Aorta (tissue), 5 donors: ENCODE measurements at places on chromosomes 1 and 21. TPM values are rescaled to one million over a fixed set of nuclear protein-coding genes. Genes with fewer than 3 reads are reported as not detected.

DNA sequence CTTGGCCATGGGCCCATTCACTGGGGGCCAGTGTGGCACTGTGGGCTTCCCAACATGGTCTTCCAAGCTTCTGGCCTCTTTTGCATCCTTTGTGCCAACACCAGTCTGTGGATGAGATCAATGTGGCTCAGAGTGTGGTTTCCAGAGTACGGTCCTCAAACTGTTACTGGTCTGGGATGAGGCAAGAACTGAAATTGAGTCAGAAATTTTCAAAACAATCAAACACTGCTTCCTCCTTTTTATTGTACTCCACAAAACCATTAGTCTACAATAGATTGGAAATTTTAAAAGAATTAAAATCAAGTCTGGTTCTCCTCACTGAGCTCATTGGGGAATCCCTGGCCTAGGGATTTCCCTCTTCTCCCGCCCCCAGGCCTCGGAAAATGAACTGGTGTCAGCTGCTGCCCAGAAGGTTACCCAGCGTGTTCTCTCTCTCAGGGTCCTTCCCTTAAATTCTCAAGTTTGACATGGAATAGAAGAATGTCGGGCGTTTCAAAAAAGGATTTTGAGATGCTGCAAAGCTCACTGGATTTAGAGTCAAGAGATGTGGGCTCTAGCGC lies 222.0 kb downstream of the SDCCAG8 start:
- H3K4me3 ChIP-seq = no peak overlapping the region
- H3K27me3 ChIP-seq = no peaks in the 10 kb centered on the region
- no peak for DNase-seq
- H3K27ac ChIP-seq = no peak overlapping the region
- no peaks in the 10 kb centered on the region for H3K4me1 ChIP-seq
- H3K36me3 ChIP-seq = no peaks in the 10 kb centered on the region

Gene SH2D2A
- 2.7 TPM for total RNA-seq

DNA sequence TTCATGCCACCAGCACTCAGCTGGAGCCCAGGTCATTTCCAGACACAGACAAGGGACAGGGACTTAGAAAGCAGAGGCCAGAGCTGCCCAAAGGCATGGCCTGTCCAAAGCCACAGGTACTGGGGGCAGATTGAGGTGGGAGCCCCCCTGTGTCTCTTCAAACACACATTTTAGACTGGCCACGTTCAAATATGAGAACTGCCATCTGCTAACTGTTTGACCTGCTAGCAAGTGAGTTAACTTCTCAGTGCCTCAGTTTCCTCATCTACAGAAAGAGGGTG lies 862 bp upstream of the LEFTY2 start:
- no peaks in the 10 kb centered on the region for H3K36me3 ChIP-seq
- H3K4me1 ChIP-seq = no peaks in the 10 kb centered on the region
- no peak overlapping the region for H3K27ac ChIP-seq
- no peak overlapping the region for H3K4me3 ChIP-seq

DNA sequence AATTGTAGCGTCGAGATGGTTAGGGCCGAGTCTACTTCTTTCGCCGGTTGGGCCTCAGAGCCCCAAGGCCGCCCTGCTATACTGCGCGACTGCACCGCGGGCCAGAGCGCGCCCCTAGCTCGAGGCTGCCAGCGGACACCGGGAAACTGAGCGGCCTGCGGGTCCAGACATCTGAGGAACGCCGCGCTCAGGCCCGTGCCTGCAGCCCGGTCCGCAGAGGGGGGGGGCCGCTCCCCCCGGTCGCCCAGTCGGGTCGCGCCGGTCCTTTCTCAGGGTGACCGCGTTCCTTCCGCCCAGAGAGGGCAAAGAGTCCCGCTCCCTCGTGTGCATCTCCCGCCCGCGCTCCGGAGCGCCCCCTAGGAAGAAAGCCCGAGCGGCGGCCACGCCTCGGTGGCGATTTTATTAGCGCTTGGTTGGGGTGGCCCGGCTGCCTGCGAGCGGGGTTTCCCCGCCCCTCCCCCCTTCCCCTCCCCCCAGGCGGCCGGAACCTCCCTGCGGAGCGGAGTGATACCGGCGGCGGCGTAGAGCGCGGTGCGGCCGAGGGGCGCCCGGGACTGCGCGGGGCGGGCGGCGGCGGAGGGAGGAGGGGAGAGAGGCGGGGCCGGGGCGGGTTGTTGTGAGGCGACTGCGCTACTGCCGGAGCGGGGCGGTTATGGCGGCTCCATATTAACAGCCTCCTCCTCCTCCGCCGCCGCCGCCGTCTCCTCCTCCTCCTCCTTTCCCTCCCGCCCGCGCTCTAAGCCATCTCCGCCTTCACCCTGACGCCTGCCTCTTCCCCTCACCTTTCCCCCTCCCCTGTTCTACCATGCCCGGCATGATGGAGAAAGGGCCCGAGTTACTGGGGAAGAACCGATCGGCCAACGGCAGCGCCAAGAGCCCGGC lies at the start of gene RCOR3:
Gene RCOR3 (plus strand): TSS at position 611 of the 882 bp plus-strand sequence. CDS start 195 bp downstream, at position 806.
- H3K27ac ChIP-seq = peak within 1 kb of the TSS; percentile 95
- peaks cover 8% of the 10 kb centered on the region for H3K4me1 ChIP-seq
- H3K4me3 ChIP-seq = peak within 1 kb of the TSS; percentile 87
- H3K36me3 ChIP-seq = no peaks in the 10 kb centered on the region
- no peaks in the 10 kb centered on the region for H3K27me3 ChIP-seq
- DNase-seq = peak; percentile 97

Gene LEMD1
- total RNA-seq = not detected

DNA sequence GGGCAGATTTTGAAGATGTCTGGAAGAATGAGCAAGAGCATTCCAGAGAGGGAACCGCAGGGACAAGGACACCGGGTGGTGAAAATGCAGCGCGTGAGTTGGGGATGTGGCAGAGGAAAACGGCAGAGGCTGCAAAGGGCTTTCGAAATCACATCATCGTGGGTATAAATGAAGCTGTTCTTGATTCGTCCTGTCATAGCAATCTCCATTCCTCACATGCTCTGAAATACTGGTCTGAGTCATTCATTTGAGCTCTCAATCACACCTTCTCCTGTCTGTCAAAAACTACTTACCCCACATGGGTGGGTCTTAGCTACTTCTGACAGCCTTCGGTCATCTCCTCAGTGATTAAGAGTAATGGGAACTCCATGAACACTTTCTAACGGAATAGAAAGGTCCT lies 81.5 kb downstream of the ERG start:
- H3K27ac ChIP-seq = no peak overlapping the region
- H3K27me3 ChIP-seq = no peaks in the 10 kb centered on the region
- H3K36me3 ChIP-seq = no peaks in the 10 kb centered on the region
- no peak for DNase-seq
- H3K4me1 ChIP-seq = peaks cover 4% of the 10 kb centered on the region

DNA sequence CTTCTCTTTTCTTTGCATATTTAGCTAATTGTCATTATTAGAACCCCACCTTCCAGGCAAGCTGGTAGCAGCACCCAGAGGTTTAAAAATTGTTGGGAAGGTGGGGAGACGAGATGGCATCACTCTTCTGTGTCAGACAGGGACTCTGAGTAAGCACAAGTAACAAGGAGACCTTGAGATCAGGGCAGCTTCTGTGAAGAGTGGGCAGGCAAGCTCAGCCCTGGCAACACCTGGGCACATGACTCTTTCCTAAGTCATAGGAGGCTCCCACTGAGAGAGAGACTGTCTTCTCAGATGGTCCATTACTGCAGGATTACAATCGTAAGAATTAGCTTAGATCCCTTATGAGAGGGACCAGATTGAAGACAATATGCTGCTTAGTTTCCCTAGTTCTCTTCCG lies 183.5 kb downstream of the BRINP2 start:
- H3K4me1 ChIP-seq = no peaks in the 10 kb centered on the region
- no peak overlapping the region for H3K27ac ChIP-seq
- H3K27me3 ChIP-seq = no peaks in the 10 kb centered on the region
- no peaks in the 10 kb centered on the region for H3K36me3 ChIP-seq

GRCh38 chr1:93537396-93537795 lies 89.5 kb downstream of the FNBP1L start:
- H3K27ac ChIP-seq = no peak overlapping the region
- no peaks in the 10 kb centered on the region for H3K4me1 ChIP-seq
- H3K27me3 ChIP-seq = no peaks in the 10 kb centered on the region
- H3K4me3 ChIP-seq = no peak overlapping the region
- no peaks in the 10 kb centered on the region for H3K36me3 ChIP-seq

Gene LCE2C
- not detected for total RNA-seq

DNA sequence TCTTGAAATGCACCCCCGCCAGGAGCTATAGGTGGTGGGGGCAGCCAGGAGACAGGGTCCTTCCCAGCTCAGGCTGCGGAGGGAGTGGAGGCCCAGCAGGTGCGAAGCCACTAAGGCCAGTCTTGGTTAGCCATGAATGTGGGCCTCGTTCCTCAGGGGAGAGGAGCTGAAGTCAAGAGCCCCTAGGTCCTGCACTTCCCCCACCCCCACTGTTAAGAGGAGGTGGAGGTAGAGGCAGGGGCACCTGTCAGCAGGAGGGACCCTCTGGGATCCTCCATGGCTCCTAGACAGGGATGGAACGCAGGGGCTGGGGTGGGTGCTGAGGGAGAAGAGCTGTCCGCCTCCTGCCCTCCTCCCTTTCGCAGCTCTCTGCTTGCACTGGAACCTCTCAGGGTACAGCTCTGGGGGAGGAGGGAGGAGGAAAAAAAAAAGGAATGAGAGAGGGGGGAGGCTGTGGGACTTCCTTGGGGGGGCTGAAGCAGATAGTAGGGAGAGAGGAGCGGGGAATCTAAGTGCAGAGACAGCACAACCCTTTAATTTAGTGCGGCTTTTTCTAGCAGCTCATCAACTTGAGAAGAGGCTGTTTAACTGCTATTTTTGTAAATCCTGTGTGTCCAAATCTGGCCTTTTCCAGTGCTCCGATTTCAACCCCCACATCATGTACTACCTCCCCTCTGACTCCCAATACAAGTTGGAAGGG lies 37.0 kb downstream of the MATN1 start:
- no peak for DNase-seq
- H3K4me3 ChIP-seq = no peak overlapping the region
- peaks cover 2% of the 10 kb centered on the region for H3K27me3 ChIP-seq

GRCh38 chr21:27104846-27105431 lies 138.1 kb upstream of the ADAMTS5 start:
- no peaks in the 10 kb centered on the region for H3K4me1 ChIP-seq
- DNase-seq = no peak
- no peak overlapping the region for H3K27ac ChIP-seq

DNA sequence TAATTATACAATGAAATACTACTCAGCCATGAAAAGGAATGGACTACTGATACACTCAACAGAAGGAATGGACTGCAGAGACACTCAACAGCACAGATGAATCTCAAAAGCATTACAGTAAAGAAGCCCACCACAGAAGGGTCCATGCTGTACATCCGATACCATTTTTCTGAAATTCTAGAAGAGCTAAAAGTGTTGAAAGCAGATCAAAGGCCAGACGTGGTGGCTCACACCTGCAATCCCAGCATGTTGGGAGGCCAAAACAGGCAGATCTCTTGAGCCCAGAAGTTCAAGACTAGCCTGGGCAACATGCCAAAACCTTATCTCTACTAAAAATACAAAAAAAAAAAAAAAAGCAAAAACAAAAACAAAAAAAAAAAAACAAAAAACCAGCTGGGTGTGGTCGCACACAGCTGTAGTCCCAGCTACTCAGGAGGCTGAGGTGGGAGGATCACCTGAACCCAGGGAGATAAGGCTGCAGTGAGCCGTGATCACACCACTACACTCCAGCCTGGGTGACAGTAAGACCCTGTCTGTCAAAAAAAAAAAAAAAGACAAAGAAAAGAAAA lies 15.5 kb downstream of the PPP1R15B start:
- no peak for DNase-seq
- H3K4me1 ChIP-seq = no peaks in the 10 kb centered on the region
- H3K36me3 ChIP-seq = peaks cover 4% of the 10 kb centered on the region
- H3K27me3 ChIP-seq = peaks cover 1% of the 10 kb centered on the region
- no peak overlapping the region for H3K4me3 ChIP-seq

Gene C1QA
- 145 TPM for total RNA-seq

DNA sequence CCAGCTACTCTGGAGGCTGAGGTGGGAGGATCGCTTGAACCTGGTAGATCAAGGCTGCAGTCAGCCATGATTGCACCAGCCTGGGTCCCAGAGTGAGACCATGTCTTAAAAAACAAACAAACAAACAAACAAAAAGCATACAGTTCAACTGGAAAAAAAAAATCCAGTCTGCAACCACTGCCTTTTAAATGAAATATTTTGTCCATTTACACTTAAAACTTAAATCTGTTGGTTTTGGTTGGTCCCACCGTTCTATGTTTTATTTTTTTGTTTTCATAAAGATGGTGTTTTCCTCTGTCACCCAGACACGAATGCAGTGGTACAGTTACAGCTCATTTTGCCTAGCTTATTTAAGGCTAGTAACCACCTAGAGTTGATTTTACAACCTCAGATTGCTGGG lies 9.8 kb downstream of the FALEC start:
- H3K4me1 ChIP-seq = no peaks in the 10 kb centered on the region
- DNase-seq = no peak
- H3K27me3 ChIP-seq = no peaks in the 10 kb centered on the region
- no peak overlapping the region for H3K27ac ChIP-seq
- no peak overlapping the region for H3K4me3 ChIP-seq

Gene MCOLN3
- 1.3 TPM for total RNA-seq

Gene ARTN
- 4.9 TPM for total RNA-seq

GRCh38 chr1:29195881-29196291 lies 14.2 kb upstream of the SRSF4 start:
- no peak overlapping the region for H3K27ac ChIP-seq
- no peaks in the 10 kb centered on the region for H3K36me3 ChIP-seq
- peak; percentile 65 for DNase-seq
- no peaks in the 10 kb centered on the region for H3K4me1 ChIP-seq
- H3K27me3 ChIP-seq = no peaks in the 10 kb centered on the region

DNA sequence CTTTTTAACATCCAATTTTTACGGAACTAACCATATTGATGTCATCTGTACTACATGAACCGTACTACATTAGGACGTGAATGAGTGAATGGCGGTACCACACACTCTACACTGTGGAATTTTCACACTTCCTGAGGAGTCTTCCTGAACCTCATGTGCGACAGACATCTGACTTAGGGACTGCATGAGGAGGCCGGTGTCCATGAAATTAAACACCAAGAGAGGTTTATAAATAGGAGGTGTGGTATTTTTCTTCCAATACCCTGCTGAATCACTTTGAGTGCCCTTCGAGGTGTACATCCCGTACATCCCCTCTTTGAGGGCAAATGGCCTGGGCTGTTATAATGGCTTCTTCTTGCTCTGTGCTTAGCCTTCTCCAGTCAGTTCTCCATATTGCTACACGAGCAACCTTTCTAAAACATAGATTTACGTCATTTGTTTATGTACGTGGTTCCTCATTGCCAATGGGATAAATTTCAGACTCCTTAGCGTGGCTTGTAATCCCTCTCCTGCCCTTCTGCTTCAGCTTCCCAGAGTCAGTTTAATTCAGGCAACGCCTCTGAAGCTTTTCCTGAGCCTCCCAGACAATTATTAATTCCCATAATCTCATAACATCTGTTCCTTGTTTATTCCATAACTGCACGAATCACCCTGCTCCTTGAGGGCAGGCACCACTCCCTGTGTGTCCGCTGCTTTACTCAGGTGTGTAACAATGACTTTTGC lies 9.4 kb downstream of the ST3GAL3 start:
- no peaks in the 10 kb centered on the region for H3K36me3 ChIP-seq
- no peaks in the 10 kb centered on the region for H3K27me3 ChIP-seq

GRCh38 chr21:41425954-41426675 lies at the start of gene MX1:
Gene MX1 (plus strand): TSS chr21:41426239. CDS start chr21:41432071, 5,832 bp downstream.
- no peaks in the 10 kb centered on the region for H3K4me1 ChIP-seq
- H3K36me3 ChIP-seq = no peaks in the 10 kb centered on the region
- no peak within 1 kb of the TSS for H3K27ac ChIP-seq
- H3K27me3 ChIP-seq = no peaks in the 10 kb centered on the region
- peak; percentile 95 for DNase-seq
